GM04504 (cell line): ENCODE measurements at places on chromosomes 12 and 14.

- DNase-seq = no peak
Measured at GRCh38 chr14:56092763-56093162, 25.4 kb upstream of the PELI2 start.

GRCh38 chr12:129570796-129571400 is 332.9 kb downstream of the TMEM132D start:
- no peak for DNase-seq

- DNase-seq = no peak
Measured at GRCh38 chr12:93758801-93759373, 81.7 kb downstream of the CRADD start.

- no peak for DNase-seq
Measured at GRCh38 chr14:77007975-77008421, 20.5 kb downstream of the IRF2BPL start.

GRCh38 chr14:76741074-76741473 is 20.2 kb upstream of the VASH1 start:
- no peak for DNase-seq

- DNase-seq = no peak
Measured at GRCh38 chr12:107429006-107429705, 256.4 kb upstream of the PWP1 start.

DNA sequence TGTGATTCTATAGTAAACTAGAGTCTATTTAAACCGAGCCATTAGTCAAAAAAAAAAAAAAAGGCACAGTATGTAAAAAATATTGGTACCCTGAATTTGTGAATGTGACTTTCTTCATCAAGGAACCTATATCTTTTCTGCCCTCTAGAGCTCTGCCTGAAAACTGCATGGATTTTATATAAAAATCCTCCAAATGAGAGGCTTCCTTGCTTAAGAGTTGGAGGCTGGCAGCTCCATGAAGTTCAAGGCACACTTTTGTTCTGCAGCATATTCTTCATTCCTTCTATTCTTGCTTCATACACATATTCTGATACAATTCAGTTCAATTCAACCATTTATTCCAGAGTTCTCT is 23.1 kb upstream of the NKX2-8 start:
- no peak for DNase-seq

DNA sequence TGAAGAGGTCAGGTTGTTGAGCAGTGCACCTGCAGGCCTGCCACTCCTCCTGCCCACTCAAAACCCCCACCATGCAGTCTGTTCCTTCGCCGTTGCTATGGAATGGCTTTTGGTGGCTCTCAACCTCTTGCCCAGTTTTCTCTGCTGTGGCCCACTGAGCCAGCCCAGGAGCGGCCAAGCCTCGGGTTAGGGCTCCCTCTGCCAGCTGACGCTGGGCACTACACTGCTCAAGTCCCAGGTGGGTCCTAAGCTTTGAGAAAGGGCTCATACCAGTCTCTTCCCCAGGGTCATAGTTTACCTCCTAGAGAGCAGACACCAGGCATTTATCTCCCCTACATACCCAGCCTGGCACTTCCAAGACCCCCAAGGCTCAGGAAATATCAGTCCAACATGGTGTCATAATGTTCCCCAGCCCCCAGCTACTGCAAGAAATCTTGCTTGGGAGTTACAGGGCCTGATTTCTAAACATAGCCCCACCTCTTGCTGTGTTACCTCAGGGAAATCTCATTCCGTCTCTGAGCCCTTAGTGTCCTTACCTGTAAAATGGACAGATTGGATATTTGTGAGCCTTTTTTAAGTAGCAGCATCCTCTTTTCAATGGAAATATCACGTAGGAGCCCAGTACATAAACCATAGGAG is 59.4 kb downstream of the TSPAN11 start:
- no peak for DNase-seq

- no peak for DNase-seq
Measured at GRCh38 chr12:51777457-51777856, 71.1 kb downstream of the FIGNL2 start.

GRCh38 chr14:104240434-104241157 is 102.2 kb downstream of the KIF26A start:
- no peak for DNase-seq

DNA sequence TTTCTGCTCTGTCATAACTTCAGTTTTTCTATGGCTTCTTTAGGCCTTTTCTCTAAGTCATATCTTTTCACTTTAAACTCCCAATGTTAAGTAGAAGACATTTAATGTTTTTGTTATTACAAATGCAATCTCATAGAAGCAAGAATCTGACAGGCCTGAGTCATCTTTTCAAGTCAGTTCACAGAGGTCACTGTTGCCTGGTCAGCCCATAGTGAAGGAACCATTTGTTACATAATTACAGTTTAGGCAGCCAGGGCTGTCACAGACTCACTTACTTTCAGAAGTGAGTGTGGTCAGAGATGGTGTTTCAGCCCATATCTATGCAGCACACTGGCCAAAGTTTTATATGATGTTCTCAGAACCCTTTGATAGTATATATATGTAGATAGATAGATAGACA is 46.5 kb downstream of the CCER1 start:
- peak; percentile 61 for DNase-seq

DNA sequence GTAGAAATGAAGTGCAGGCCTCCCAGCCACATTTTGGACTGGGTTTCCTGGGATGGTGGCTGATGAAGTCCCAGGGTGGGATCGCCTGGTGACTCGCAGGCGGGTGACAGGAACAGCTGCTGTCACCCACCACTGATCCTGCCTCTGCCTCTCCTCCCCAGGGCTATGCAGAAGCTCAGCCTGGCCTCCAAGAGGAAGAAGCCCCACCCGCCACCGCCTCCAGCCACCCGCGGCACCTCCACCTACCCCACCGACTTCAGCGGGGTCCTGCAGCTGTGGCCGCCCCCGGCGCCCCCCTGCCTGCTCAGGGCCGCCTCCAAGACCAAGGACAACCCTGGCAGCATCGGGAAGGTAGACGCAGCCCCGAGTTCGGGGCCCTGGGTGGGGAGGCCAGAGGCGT is 28.3 kb downstream of the KIF26A start:
- no peak for DNase-seq
